ENCODE measurements at places on chromosomes 7 and 10. TPM values are rescaled to one million over a fixed set of nuclear protein-coding genes. Genes with fewer than 3 reads are reported as not detected.
A peak's percentile ranks its signal among the peaks of the same experiment; 100 is the strongest.

GRCh38 chr7:115102738-115103137, 180.8 kb downstream of the MDFIC start:
- peaks cover 8% of the 10 kb centered on the region for H3K4me1 ChIP-seq
- no peak overlapping the region for H3K27ac ChIP-seq
- H3K4me3 ChIP-seq: no peak overlapping the region
- no peaks in the 10 kb centered on the region for H3K27me3 ChIP-seq
- no peak for DNase-seq

DNA sequence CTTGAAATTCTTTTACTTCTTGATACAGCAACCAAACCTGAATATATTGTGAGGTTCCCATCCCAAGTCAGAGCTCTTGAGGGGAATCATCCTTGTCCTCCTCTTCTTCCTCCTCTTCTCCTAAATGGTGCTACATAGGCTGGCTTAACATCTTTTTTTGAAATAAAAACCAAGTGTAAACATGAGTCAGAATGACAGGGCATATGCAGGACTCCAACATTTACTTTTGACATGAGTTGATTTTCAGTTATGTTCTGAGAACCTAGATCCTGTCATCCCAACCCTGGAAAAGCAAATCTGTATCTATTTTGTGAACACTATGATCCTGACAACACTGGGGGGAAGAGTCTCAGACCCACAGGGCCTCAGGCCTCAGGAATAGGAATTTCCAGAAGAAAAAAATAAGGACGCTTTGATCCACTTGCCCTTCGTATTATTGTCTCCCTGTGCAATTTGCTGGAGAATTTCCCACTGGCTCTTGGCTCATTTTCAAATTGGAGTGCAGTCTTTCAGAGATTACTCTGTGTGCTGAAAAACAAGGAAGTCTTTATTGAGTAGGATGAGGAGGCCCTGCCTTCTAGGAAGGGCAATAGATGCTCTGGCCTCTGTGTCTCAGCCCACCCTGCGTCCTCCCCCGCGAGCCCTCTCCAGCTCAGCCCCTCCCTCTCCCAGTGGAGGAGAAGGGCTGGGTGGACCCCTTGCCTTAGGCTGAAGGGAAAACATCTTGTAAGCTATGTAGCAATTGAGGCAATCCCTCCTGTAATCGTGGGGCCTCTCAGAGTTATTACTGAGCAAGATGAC, 121.6 kb downstream of the CREB5 start:
- no peak for DNase-seq
- no peak overlapping the region for H3K4me3 ChIP-seq
- no peaks in the 10 kb centered on the region for H3K27me3 ChIP-seq
- H3K36me3 ChIP-seq: no peaks in the 10 kb centered on the region
- H3K27ac ChIP-seq: no peak overlapping the region

ASB10 gene
- not detected for total RNA-seq

GRCh38 chr10:122391875-122392274, 17.4 kb downstream of the PLEKHA1 start:
- peaks cover 33% of the 10 kb centered on the region for H3K4me1 ChIP-seq
- DNase-seq: no peak
- no peak overlapping the region for H3K4me3 ChIP-seq
- no peak overlapping the region for H3K27ac ChIP-seq
- peaks cover 4% of the 10 kb centered on the region for H3K36me3 ChIP-seq
- H3K27me3 ChIP-seq: no peaks in the 10 kb centered on the region

DNA sequence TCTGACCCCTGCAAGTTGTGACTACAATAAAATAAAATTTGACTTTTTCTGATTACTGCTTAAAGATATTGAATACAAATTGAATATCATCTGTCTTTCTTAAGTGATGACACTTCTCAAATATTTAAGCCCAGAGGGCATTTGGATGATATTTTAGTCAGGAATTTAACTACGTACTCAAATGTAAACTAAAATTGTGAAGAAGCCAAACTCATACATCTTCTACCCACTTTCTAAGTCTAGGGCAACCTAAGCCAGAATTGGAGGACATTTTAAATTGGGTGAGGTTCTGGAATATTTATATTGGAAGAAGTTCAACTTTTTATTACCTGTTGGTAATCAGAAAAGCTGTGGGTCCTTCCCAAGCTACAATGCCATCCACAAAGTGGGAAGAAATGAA, 149.1 kb upstream of the WDR11 start:
- H3K27me3 ChIP-seq: peaks cover 8% of the 10 kb centered on the region
- no peak for DNase-seq
- no peak overlapping the region for H3K27ac ChIP-seq

SPDYE5 gene
- total RNA-seq: not detected

TMEM140 gene
- 5.6 TPM for total RNA-seq

DNA sequence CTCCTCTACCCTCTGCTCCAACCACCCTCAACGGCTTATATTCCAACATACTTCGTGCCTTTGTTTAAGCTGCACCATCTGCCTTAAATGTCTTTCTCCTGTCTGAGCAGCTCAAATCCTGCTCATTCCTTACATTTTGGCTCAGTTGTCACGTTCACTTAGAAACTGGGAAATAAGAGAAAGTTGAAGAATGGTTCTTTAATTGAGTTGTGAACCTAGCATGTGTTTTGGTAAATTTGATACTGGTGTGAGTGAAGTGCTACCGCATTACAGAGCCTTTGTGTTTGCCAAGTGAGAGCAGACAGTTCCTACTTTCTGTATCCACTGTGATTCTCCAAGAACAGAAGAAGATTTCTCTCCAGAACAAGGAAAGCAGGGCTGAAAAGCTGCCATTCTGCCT, 54.3 kb downstream of the EPDR1 start:
- no peak overlapping the region for H3K4me3 ChIP-seq
- no peaks in the 10 kb centered on the region for H3K4me1 ChIP-seq
- H3K27me3 ChIP-seq: no peaks in the 10 kb centered on the region
- DNase-seq: no peak

- DNase-seq: peak; percentile 95
- no peaks in the 10 kb centered on the region for H3K27me3 ChIP-seq
- no peak overlapping the region for H3K27ac ChIP-seq
- H3K4me3 ChIP-seq: no peak overlapping the region
- peaks cover 7% of the 10 kb centered on the region for H3K36me3 ChIP-seq
Measured at GRCh38 chr10:112811741-112812551, 138.1 kb upstream of the TCF7L2 start.

HOXA11 gene
- not detected for total RNA-seq

STK31 gene
- not detected for total RNA-seq

DNA sequence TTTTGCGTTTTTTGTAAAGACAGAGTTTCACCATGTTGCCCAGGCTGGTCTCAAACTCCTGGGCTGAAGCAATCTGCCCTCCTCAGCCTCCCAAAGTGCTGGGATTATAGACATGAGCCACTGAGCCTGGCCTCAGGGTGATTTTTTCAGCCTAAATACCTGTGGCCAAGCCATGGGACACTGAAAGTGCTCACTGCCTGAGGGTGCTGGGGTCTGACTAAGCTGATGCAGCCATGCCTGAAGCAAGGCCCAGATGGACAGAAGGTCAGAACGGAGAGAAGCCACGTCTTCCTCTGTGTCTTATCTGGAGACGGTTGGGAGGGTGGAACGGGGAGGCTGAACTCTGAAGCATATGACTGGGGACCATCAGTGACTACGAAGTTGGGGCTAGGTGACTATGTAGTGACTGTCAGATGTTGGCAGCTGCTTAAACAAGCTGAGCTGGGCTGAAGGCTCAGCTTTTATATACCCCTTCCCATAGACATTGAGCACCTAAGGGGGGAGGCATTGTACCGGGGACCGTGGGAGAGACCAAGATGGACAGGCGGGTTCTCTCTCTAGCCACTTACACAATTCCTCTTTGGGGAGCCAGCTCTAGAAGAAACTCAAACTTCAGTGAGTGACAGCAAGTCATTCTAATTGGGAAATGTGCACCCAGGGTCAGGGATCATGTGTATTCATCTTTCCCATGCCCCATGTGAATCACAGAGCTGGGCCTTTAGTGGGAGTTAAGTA, 73.3 kb upstream of the HABP2 start:
- no peak for DNase-seq
- no peak overlapping the region for H3K27ac ChIP-seq
- no peaks in the 10 kb centered on the region for H3K4me1 ChIP-seq
- peaks cover 9% of the 10 kb centered on the region for H3K27me3 ChIP-seq

DNA sequence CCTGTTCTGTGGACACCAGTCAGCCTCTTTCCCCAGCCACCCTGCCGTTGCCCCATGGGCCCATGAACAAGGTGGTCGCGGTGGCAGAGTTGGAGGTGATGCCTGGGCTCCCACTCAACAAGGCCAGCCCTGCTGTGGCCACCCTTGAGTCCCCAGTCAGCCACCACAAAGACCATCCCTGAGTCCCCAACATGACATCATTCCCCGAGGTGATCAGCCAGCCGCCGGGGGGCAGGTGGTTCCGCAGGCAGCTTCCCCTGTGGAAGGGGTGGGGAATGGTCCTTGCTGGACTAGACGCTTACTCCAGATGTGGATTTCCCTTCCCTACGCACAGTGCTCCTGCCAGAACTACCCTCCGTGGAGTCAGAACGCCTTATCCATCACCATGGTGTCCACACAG, 271.7 kb downstream of the PTPRN2 start:
- no peaks in the 10 kb centered on the region for H3K4me1 ChIP-seq
- no peaks in the 10 kb centered on the region for H3K36me3 ChIP-seq
- H3K27me3 ChIP-seq: no peaks in the 10 kb centered on the region
- H3K4me3 ChIP-seq: no peak overlapping the region
- H3K27ac ChIP-seq: no peak overlapping the region

GRCh38 chr7:72170475-72170874, 241.7 kb downstream of the CALN1 start:
- H3K36me3 ChIP-seq: no peaks in the 10 kb centered on the region
- H3K4me1 ChIP-seq: no peaks in the 10 kb centered on the region
- H3K27ac ChIP-seq: no peak overlapping the region
- no peak for DNase-seq
- no peaks in the 10 kb centered on the region for H3K27me3 ChIP-seq
- H3K4me3 ChIP-seq: no peak overlapping the region

GRCh38 chr7:151435103-151435916, 4.6 kb downstream of the CRYGN start:
- H3K36me3 ChIP-seq: no peaks in the 10 kb centered on the region
- no peaks in the 10 kb centered on the region for H3K4me1 ChIP-seq
- peaks cover 84% of the 10 kb centered on the region for H3K27me3 ChIP-seq
- no peak overlapping the region for H3K4me3 ChIP-seq
- no peak overlapping the region for H3K27ac ChIP-seq

DNA sequence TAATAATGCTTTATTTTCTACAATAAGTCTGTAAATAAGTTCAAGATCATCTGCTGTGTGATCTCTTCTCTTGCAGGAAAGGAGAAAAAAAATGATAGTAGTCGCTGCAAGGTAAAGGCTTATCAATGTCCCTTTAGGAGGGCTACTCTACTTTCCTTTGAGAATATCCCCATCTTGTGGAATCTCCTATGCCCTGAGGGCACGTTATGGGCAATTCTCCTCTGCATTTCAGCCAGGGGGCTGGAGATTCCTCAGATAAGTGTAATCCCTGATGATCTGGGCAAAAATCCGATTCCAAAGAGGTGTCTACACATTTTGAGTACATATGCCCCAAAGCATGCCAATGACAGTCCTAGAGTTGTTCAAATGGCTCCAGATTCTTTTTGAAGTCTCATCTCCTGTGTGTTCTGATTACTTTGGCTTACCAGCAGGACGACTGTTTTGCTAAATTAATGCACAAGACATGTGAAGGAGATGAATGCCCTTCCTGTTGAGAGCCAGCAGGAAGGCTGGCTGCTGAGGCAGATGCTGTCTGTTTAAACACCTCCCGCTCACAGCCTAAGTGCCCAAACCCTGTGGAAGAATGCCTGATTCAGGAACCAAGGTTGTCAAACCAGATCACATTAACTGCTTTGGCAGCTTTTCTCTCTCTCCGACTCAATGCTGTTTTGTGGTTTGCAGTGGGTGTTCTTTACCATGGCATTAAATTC, 171.2 kb upstream of the COL1A2 start:
- H3K27ac ChIP-seq: no peak overlapping the region
- H3K4me3 ChIP-seq: no peak overlapping the region
- no peak for DNase-seq
- 0 out of 2 replicates have a peak, but pooled peaks cover under 1% of the 10 kb centered on the region for H3K4me1 ChIP-seq
- no peaks in the 10 kb centered on the region for H3K27me3 ChIP-seq

- no peak overlapping the region for H3K4me3 ChIP-seq
- peaks cover 12% of the 10 kb centered on the region for H3K36me3 ChIP-seq
- H3K4me1 ChIP-seq: peaks cover 60% of the 10 kb centered on the region
- no peaks in the 10 kb centered on the region for H3K27me3 ChIP-seq
Measured at GRCh38 chr10:58239561-58240169, 28.0 kb downstream of the IPMK start.

DNA sequence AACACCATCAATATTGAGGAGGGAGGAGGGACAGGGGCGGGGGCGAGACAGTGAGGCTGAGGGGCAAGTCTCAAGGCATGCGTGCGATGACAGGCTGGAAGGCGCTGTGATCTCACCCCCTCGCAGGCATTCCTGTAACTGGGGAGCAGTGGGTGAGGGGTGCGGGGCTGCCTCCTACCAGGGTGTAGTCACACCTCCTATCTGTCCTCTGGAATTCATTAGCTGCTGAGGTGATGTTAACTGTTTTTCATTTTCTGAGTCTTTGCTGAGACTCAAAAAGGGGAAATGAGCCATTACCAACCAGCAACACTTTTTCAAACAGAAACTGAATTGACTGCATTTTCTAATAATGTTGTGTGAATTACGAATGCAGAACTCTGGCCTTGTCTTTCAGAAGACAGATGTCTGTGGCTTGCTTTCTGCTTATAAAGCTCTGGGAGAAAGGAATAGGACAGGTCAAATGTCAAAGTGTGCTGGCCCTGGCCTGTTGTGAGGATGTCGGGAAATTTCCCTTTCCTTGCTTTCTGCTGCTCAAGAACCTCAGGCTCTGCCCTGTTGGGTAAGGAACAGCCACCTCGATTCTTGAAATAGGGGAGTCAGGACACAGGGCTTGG, 23.7 kb upstream of the CDH23 start:
- H3K4me1 ChIP-seq: peaks cover 39% of the 10 kb centered on the region
- no peak for DNase-seq
- no peaks in the 10 kb centered on the region for H3K36me3 ChIP-seq
- H3K4me3 ChIP-seq: no peak overlapping the region
- no peaks in the 10 kb centered on the region for H3K27me3 ChIP-seq
- no peak overlapping the region for H3K27ac ChIP-seq

DNA sequence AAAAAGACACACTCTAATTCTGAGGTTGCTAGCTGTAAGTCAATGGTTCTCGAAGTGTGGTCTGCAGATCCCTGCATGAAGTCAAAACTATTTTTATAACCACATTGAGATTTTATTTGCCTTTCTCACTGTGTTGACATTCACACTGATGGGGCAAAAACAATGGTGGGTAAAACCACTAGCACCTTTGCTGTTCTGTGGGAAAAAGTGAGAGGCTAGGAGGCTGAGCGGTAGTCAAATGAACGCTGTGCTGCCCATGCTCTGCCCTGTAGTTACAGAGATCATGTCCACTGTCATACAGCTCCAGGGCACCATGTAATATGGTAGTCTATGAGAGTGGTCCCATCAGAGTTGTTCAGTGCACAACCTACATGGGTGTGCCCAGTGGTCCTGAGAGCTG, 21.6 kb upstream of the PDCD4 start:
- no peaks in the 10 kb centered on the region for H3K36me3 ChIP-seq
- H3K4me3 ChIP-seq: no peak overlapping the region
- H3K27me3 ChIP-seq: no peaks in the 10 kb centered on the region
- DNase-seq: no peak
- H3K4me1 ChIP-seq: peaks cover 49% of the 10 kb centered on the region

GRCh38 chr7:144606261-144606660, 202.8 kb upstream of the NOBOX start:
- H3K27ac ChIP-seq: no peak overlapping the region
- H3K4me1 ChIP-seq: no peaks in the 10 kb centered on the region
- DNase-seq: no peak
- H3K27me3 ChIP-seq: no peaks in the 10 kb centered on the region
- H3K4me3 ChIP-seq: no peak overlapping the region

- no peak for DNase-seq
- H3K4me3 ChIP-seq: no peak overlapping the region
- no peaks in the 10 kb centered on the region for H3K36me3 ChIP-seq
- H3K4me1 ChIP-seq: no peaks in the 10 kb centered on the region
Measured at GRCh38 chr7:126702242-126703016, 550.3 kb downstream of the GRM8 start.

PCLO gene
- 0.29 TPM for total RNA-seq

All from HepG2 (cell line).